NB4 (cell line): ENCODE measurements at places on chromosomes 12 and 14.

DNA sequence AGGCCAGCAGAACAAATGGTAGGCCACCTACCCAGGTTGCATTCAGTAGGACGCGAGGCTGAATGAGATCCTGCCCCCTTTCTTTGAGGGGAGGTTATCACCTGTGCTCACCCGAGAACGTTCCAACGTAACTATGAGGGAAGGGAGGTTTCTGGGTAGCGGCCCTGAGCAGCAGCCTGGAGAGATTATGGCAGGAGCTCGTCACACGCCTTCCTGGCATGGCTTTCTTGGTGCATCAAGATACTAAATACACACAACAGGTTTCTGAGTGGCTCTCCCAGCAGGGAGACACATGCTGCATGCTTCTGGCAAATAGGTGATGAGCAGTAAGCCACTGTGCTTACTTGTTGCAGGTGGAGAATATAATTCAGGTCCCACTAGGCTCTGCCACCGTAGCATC lies 147.7 kb downstream of the CALM1 start:
- no peak for DNase-seq

DNA sequence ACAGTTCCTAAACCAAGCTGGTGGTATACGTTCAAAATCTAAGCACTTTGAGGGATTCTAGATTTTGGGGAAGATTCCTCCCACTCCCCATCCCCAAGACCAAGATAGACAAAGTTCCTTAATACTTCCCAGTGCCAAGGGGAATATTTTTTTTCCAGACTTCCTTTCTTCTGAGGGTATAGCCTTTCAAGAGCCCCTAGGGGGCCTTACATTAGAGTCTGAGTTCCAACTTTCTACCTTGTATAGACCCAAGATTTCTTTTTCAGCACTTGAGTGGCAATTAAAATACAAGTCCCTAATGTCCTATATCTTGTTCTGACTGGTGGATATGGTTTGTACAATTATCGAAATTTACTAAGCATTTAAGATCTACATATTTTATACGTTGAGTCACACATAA lies 28.7 kb upstream of the SOS2 start:
- no peak for DNase-seq

DNA sequence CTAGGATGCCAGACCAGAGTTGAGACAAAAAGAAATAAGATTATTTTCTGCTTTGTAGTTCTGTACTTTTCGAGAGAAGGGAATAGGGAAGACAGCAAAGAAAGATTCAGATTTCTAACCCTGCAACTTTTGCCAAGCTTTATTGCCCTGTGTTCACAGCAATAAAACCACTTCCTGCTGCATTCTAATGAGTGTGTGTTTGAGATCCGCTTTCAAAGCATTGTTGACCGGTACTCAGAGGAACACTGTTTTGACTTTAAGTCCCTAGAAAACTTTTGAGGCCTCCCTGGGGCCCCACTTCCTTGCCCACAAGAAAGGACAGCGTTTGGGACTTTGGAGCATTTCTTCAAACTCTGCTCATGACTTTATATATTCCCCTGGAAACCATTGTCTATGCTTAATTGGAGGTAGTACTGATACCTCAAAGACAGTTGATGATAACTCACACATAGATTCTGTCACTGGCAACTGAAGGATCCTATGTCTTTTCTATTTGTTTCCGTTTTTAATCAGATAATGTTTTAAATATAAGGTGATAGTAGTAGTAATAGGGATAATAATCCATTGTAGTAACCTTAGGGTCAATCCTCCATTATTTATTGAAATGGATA lies 1.3 kb downstream of the RNASE6 start:
- DNase-seq: peak; percentile 65

GRCh38 chr14:73438993-73439392 lies 19.4 kb downstream of the NUMB start:
- no peak for DNase-seq

DNA sequence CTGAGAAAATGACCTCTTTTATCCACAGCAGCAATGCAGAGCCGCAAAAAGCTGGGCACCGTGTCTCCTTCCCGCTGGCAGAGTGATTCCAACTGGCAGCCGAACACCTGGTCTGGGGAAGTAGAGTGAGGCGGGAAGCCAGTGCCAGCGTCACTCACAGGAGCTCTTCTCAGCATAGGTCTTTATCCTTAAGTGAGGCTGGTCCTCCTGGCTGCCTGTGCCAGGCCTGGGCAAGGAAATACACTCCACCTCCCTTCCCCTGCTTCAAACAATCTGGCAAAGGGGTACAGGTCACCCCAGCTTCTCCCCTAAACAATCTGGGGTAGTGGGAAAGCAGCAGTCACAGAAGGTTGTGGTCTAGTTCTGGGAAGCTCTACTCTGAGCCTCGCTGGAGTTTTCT lies 4.8 kb downstream of the ARHGAP9 start:
- DNase-seq: no peak

DNA sequence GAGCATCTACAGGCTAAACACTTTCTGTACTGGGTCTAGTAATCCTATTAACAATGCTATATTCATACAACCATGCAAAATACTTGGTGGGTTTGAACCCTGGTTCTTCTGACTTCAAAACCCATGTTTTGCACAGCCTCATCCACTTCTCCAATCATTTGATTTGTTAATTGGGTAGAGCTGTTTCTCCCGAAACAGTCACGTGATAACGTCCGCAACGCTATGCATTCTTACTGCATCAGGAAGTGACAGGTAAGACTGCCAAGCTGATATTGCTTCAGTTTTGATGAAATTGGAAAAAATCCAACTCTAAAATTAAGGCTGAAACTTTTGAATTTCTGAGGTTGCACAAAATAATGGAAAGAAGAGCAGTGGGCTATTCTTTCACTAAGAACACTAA lies 30.4 kb upstream of the RNU6-7 start:
- DNase-seq: no peak

- DNase-seq: no peak
Observed at GRCh38 chr12:29725587-29726320, 58.0 kb downstream of the TMTC1 start.

- DNase-seq: no peak
Observed at GRCh38 chr14:52055167-52055566, 13.7 kb downstream of the NID2 start.

- no peak for DNase-seq
Observed at GRCh38 chr12:92342574-92342973, 196.9 kb upstream of the BTG1 start.
